Stimulated activated CD4-positive, alpha-beta T cell treated with anti-CD3 and anti-CD28 coated beads, TNF-alpha, amount 100 ng/mL, for 48 hours (primary cell): ENCODE measurements at places on chromosomes 13 and 19.

DNA sequence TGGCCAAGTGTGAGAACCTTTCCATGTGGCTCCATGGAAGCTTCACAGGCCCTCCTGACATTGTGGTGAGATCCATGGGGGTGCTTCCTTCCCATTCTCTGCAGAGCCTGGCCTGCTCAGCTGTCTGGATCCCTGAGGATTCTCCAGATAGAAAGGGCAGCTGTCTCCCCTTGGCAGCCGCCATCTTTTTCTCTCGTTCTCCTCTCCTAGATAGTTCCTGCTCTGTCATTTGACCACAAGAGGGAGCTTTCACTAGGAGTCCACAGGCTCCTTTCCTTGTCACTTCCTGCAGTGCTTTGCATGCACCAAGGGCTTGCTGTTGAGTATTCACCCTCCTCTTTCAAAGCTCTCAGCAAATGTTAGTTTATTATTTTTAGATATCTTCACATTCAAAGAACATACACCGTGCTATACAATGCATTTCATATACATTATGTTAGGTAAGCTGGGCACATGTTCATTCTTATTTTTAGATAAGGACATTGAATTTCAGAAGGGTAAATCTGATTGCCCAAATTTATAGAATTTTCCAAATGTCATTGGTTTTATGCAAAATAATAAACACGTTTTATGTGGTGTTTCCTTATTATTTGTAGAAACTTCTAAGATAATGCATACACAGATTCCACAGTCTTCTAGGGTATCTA lies 133.2 kb downstream of the FRY start:
- DNase-seq, result peak; percentile 13

DNA sequence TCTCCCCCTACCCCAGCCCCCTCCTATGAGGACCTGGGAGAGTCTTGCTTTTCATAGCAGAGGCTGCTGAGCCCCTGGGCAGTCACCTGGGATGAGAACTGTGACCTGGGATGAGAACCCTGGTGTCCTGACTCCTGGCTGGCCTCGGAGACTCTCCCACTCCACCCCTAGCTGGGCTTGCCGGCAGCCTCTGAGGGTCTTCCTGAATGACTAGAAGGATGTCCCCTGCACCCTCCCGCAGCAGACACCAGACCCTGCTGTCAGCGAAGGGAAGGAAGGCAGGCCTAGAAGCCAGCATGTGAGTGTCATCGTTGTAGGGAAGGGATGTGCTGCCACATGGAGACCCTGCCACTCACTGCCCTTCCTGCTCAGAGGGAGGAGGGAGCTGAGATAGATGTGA lies 203.4 kb upstream of the ZNF536 start:
- DNase-seq, result no peak

DNA sequence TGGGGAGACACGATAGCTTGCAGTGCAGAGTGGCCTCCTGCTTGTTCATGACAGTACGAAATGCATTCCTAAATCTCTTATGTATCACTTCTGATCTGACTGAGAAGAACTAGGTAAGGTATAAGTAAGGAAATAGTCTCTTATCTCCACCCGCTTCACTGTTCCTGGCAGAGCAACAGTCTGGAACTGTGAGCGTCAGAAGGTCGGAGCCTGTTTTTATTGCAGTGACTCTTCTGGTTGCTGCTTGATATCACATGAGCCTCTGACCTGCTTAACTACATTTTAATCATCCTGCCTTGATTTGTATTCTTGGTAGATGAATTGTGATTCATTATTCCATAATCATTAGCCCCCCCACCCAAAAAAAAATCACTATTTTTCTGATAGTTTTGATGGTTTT lies 69.0 kb downstream of the COL4A2 start:
- no peak for DNase-seq

- no peak for DNase-seq
Observed at GRCh38 chr13:30830638-30830965, 75.5 kb upstream of the MEDAG start.

GRCh38 chr19:4908360-4908759 lies 941 bp upstream of the UHRF1 start:
- no peak for DNase-seq

- DNase-seq, result no peak
Observed at GRCh38 chr13:46620029-46620428, 67.1 kb downstream of the LRCH1 start.

GRCh38 chr13:37884026-37884425 lies 14.5 kb upstream of the TRPC4 start:
- DNase-seq, result no peak

GRCh38 chr19:47107202-47107952 lies 6.2 kb downstream of the ZC3H4 start:
- no peak for DNase-seq

DNA sequence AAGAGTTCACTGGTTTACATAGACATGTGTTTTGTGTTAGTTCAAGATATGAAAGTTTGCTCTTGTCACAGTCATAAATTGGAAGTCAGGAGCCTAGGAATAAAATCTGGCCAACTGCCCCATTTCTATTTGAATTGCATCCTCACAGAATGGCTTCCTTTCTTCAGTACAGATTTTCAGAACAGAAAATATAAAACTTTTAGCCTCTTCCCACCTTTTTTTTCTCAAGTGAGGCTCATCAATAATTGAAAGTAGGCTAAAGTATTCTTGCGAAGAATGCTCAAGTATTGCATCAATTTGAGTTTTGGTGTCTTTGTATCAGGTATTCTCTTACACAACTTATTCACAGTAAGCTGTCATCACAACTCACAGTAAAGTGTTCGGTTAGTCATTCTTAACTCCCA lies 802.7 kb downstream of the PCDH9 start:
- no peak for DNase-seq
